ENCODE measurements at places on chromosomes 1 and 21.

GRCh38 chr1:38671221-38671620, 188.4 kb downstream of the RRAGC start:
- DNase-seq, result no peak

GRCh38 chr1:183986941-183987340, 50.6 kb downstream of the COLGALT2 start:
- peak; percentile 21 for DNase-seq

GRCh38 chr1:28560886-28561285, 8.0 kb downstream of the TRNAU1AP start:
- no peak for DNase-seq

DNA sequence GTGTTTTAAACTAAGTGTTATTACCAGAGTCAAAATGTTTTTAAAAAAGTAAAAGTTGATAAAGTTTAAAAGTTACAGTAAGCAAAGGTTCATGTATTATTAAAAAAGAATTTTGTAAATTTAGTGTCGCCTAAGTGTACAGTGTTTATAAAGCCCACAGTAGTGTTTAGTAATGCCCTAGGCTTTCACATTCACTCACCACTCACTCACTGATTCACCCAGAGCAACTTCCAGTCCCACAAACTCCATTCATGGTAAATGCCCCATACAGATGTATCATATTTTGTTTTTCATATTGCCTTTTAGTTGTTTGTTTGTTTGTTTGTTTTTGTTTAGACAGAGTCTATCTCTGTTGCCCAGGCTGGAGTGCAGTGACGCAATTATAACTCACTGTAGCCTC, 353.8 kb upstream of the PTBP2 start:
- DNase-seq, result peak; percentile 8
